ENCODE measurements at places on chromosomes 5 and 9. TPM values are rescaled to one million over a fixed set of nuclear protein-coding genes. Genes with fewer than 3 reads are reported as not detected.

Gene DIAPH1
- 64.1 TPM for total RNA-seq

Gene PCDHB9
- 3.7 TPM for total RNA-seq

Gene OTP
- not detected for total RNA-seq

Gene CTNND2
- total RNA-seq, result 1.7 TPM

Gene HAUS6
- 7.1 TPM for total RNA-seq

Gene ABO
- total RNA-seq, result 17.2 TPM

Gene FST
- 5.6 TPM for total RNA-seq

Gene RNF14
- total RNA-seq, result 37.8 TPM

Gene IL9
- total RNA-seq, result not detected

Gene IL3
- not detected for total RNA-seq

- no peak for DNase-seq
- H3K36me3 ChIP-seq, result no peaks in the 10 kb centered on the region
- H3K27me3 ChIP-seq, result no peaks in the 10 kb centered on the region
- H3K4me3 ChIP-seq, result no peak overlapping the region
- H3K4me1 ChIP-seq, result peaks cover 10% of the 10 kb centered on the region
- no peak overlapping the region for H3K27ac ChIP-seq
These were observed 44.2 kb downstream of the IL31RA start for GRCh38 chr5:55895346-55895745.

DNA sequence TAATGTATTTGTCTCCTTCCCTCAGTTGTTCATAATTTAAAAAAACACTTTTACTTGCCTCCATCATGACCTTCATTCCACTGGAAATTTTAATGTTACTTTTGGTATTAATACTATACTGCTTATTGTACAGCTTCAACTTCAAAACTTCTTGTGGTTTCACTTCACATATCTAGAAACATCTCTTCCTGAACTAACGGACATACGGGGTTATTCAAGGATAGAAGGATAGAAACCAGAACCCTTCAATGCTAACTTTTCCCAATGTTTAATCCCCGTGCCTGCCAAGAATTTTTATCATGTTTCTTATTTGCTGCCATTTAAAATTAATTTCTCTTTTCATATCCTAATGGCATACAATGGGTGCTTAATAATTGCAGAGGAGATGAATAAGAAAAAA is 36.3 kb upstream of the SETD9 start:
- H3K4me1 ChIP-seq, result no peaks in the 10 kb centered on the region
- no peaks in the 10 kb centered on the region for H3K27me3 ChIP-seq
- DNase-seq, result no peak
- no peak overlapping the region for H3K4me3 ChIP-seq

GRCh38 chr5:115432691-115433090 is 111.9 kb downstream of the FEM1C start:
- no peaks in the 10 kb centered on the region for H3K27me3 ChIP-seq
- peak overlapping the region; percentile 31 for H3K27ac ChIP-seq
- H3K4me1 ChIP-seq, result peaks cover 16% of the 10 kb centered on the region
- H3K36me3 ChIP-seq, result no peaks in the 10 kb centered on the region
- H3K4me3 ChIP-seq, result no peak overlapping the region
- no peak for DNase-seq

- no peaks in the 10 kb centered on the region for H3K4me1 ChIP-seq
- no peaks in the 10 kb centered on the region for H3K27me3 ChIP-seq
- no peaks in the 10 kb centered on the region for H3K36me3 ChIP-seq
- no peak for DNase-seq
These were observed 10.5 kb downstream of the TMEM174 start for GRCh38 chr5:73183481-73183891.

DNA sequence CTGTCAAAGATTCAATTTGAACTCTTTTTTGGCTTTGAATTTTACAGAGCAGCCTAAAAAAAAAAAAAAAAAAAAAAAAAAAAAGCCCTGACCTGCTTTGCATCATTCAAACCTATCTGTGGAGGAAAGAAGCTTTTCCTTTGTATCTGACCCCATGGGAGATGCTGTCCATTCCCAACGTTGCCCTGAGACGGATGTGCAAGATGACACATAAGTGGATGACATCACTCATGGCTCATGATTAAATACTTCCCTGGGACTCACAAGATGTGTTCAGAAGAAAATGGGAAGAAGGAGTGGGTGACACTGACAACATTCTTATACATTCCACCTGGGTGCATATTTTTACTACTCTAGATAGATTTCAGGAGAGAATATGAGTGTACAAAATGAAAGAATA is 245.7 kb upstream of the ELAVL2 start:
- DNase-seq, result no peak
- H3K27me3 ChIP-seq, result no peaks in the 10 kb centered on the region
- no peak overlapping the region for H3K27ac ChIP-seq
- no peaks in the 10 kb centered on the region for H3K4me1 ChIP-seq

GRCh38 chr9:124481115-124481514 is 26.1 kb downstream of the NR5A1 start:
- DNase-seq, result no peak
- no peaks in the 10 kb centered on the region for H3K36me3 ChIP-seq
- H3K4me1 ChIP-seq, result peaks cover 9% of the 10 kb centered on the region
- no peaks in the 10 kb centered on the region for H3K27me3 ChIP-seq
- no peak overlapping the region for H3K4me3 ChIP-seq

GRCh38 chr9:33837138-33837537 is 20.2 kb downstream of the UBE2R2 start:
- no peak for DNase-seq
- no peaks in the 10 kb centered on the region for H3K27me3 ChIP-seq
- H3K27ac ChIP-seq, result no peak overlapping the region
- peaks cover 79% of the 10 kb centered on the region for H3K4me1 ChIP-seq
- no peaks in the 10 kb centered on the region for H3K36me3 ChIP-seq

GRCh38 chr5:72402381-72402890 is 82.3 kb downstream of the PTCD2 start:
- H3K27me3 ChIP-seq, result no peaks in the 10 kb centered on the region
- no peaks in the 10 kb centered on the region for H3K4me1 ChIP-seq
- DNase-seq, result no peak
- no peak overlapping the region for H3K27ac ChIP-seq
- H3K4me3 ChIP-seq, result no peak overlapping the region

DNA sequence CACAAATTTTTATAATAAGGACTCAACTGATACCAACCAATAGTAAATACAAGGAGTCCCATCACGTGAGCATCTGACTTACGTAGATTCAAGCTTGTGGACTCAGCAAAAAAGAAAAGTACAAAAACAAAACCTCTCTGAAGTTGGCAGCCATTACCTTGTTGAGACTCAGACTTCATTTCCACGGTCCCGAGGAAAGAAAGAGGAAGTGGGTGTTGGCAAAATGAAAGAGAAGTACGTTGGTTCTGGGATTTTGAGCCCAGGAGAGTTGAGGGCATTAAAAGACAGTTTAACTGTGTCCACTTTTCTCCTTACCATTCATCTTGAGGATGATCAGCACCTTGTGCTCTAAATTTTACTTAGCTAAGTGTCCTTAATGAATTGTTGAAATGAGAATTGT is 26.7 kb downstream of the NCBP1 start:
- H3K4me1 ChIP-seq, result no peaks in the 10 kb centered on the region
- H3K27ac ChIP-seq, result no peak overlapping the region
- H3K27me3 ChIP-seq, result no peaks in the 10 kb centered on the region
- no peak overlapping the region for H3K4me3 ChIP-seq
- DNase-seq, result no peak
- peaks cover 80% of the 10 kb centered on the region for H3K36me3 ChIP-seq

DNA sequence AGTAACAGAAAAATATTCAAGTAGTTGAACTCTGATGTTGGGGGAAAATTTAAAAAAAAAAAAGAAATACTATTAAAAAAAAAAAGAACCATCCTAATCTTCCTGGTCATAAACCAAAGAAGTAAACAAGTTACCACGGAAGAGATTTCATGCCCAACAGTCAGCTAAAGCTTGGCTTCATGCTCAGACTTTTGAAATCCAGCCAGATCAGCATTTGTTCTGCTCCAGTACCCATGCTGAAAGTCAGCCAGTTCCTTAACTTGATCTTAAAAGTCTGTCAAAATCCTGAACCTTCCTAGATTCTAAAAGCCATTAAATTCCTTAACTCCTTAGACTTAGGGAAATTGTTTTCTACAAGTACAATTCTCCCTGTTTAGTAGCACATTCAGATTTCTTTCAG is 908.7 kb upstream of the CDH9 start:
- no peak overlapping the region for H3K27ac ChIP-seq
- no peak overlapping the region for H3K4me3 ChIP-seq
- H3K4me1 ChIP-seq, result no peaks in the 10 kb centered on the region
- no peaks in the 10 kb centered on the region for H3K27me3 ChIP-seq
- no peak for DNase-seq
- no peaks in the 10 kb centered on the region for H3K36me3 ChIP-seq

DNA sequence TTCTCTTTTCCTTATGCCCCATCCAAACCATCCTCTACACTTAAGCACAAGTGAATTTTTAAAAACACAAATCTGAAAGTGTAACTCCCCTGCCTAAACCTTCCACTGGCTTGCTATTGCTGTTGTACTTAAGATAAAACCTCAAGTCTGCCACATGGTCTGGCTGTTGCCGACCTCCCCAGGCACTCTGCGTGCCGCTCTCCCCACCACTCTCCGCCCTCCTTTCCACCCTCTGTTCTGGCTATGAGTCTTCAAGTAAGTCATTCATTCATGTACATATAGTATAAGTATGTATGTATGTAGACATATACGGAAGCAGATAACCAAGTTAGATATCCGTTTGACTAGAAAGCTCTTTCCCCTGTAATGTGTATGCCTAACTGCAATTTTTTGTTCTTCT is 94.7 kb upstream of the ANKRD55 start:
- DNase-seq, result no peak
- H3K36me3 ChIP-seq, result no peaks in the 10 kb centered on the region
- no peaks in the 10 kb centered on the region for H3K27me3 ChIP-seq
- H3K4me3 ChIP-seq, result no peak overlapping the region
- no peak overlapping the region for H3K27ac ChIP-seq

GRCh38 chr9:69446496-69446895 is 121.5 kb downstream of the ENTREP1 start:
- H3K36me3 ChIP-seq, result no peaks in the 10 kb centered on the region
- H3K4me3 ChIP-seq, result no peak overlapping the region
- no peak overlapping the region for H3K27ac ChIP-seq
- H3K4me1 ChIP-seq, result no peaks in the 10 kb centered on the region

- H3K4me1 ChIP-seq, result no peaks in the 10 kb centered on the region
- no peak within 1 kb of the TSS for H3K4me3 ChIP-seq
- DNase-seq, result no peak
These were observed at the start of gene IL31RA for GRCh38 chr5:55850839-55851674. Gene IL31RA, plus strand, starts transcription at chr5:55851357. Its CDS starts 214 bp downstream, at chr5:55851571.

GRCh38 chr9:33137781-33138264 is 29.3 kb downstream of the B4GALT1 start:
- peaks cover 83% of the 10 kb centered on the region for H3K4me1 ChIP-seq
- peaks cover 20% of the 10 kb centered on the region for H3K36me3 ChIP-seq
- H3K27ac ChIP-seq, result no peak overlapping the region
- DNase-seq, result no peak

GRCh38 chr9:137878146-137878941 is 762 bp downstream of the CACNA1B start:
- no peaks in the 10 kb centered on the region for H3K36me3 ChIP-seq
- peaks cover 5% of the 10 kb centered on the region for H3K4me1 ChIP-seq
- no peak for DNase-seq
- peak overlapping the region; percentile 15 for H3K4me3 ChIP-seq

GRCh38 chr5:147935032-147935431 is 28.7 kb upstream of the C5orf46 start:
- H3K27me3 ChIP-seq, result no peaks in the 10 kb centered on the region
- H3K4me1 ChIP-seq, result no peaks in the 10 kb centered on the region
- no peak for DNase-seq

- no peak overlapping the region for H3K4me3 ChIP-seq
- no peaks in the 10 kb centered on the region for H3K36me3 ChIP-seq
- DNase-seq, result no peak
- no peaks in the 10 kb centered on the region for H3K27me3 ChIP-seq
These were observed 25.5 kb downstream of the ACTL7B start for GRCh38 chr9:108830272-108830671.

GRCh38 chr5:66724349-66725139 is 128.4 kb downstream of the MAST4 start:
- DNase-seq, result no peak
- H3K27ac ChIP-seq, result no peak overlapping the region
- H3K36me3 ChIP-seq, result no peaks in the 10 kb centered on the region

- H3K4me3 ChIP-seq, result no peak overlapping the region
- H3K36me3 ChIP-seq, result no peaks in the 10 kb centered on the region
- peaks cover 10% of the 10 kb centered on the region for H3K4me1 ChIP-seq
- H3K27ac ChIP-seq, result no peak overlapping the region
These were observed 26.4 kb upstream of the NSMF start for GRCh38 chr9:137485343-137486140.

DNA sequence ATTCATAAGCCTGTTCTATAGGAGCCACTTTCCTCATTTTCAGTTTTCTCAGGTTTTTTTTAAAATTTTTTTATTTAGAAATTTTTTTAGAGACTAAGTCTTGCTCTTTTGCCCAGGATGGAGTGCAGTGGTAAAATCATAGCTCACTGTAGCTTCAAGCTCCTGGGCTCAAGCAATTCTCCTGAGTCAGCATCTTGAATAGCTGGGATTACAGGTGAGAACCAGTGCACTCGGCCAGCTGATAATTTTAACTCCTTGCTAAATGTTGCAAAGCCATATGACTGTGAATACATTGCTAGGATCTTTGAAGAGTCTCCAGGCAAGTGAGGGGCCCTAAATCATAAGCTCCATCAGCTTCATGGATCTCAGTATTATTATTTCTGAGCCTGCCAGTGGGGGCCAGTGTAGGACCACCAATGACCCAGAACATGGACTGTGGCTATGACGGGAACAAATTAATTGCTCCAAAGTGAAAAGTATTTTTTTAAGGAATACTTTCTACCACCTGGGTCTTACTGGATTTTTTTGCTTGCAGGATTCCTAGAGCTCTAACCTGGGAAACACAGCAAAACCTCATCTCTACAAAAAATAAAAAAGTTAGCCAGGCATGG is 5.7 kb upstream of the GAPVD1 start:
- H3K4me3 ChIP-seq, result no peak overlapping the region
- H3K4me1 ChIP-seq, result peaks cover under 1% of the 10 kb centered on the region
- H3K36me3 ChIP-seq, result no peaks in the 10 kb centered on the region
- no peak overlapping the region for H3K27ac ChIP-seq

GRCh38 chr5:109601736-109602135 is 88.0 kb upstream of the MAN2A1 start:
- H3K36me3 ChIP-seq, result no peaks in the 10 kb centered on the region
- no peak overlapping the region for H3K4me3 ChIP-seq
- H3K4me1 ChIP-seq, result no peaks in the 10 kb centered on the region
- H3K27ac ChIP-seq, result no peak overlapping the region

GRCh38 chr5:79886456-79886855 is 104.6 kb downstream of the MTX3 start:
- H3K27ac ChIP-seq, result no peak overlapping the region
- H3K36me3 ChIP-seq, result no peaks in the 10 kb centered on the region
- no peaks in the 10 kb centered on the region for H3K4me1 ChIP-seq
- no peak overlapping the region for H3K4me3 ChIP-seq
- no peaks in the 10 kb centered on the region for H3K27me3 ChIP-seq
- no peak for DNase-seq
